ENCODE measurements at places on chromosomes 3 and 15.

GRCh38 chr3:187186801-187187421 is 10.4 kb upstream of the RTP1 start:
- DNase-seq: peak; percentile 81

DNA sequence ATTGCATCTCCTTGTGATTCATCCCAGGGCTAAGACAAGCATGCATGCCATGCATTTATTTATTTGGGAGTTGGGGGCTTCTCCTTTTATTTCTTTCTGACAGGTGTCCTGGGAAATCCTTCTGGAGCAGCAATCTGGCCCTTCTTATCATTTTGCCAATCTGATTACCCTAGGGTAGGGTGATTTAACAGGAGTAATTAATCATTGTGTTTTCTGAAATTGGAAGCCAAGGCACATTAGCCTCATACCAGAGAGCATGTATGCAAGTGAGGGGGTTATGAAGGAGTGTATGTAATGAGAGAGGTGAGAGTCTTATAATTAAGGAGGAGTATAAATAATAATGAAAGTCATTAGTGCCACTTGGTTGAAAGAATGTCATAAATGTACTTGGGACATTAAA is 37.4 kb upstream of the ARPP21 start:
- DNase-seq: no peak

GRCh38 chr15:44193651-44194322 is 1.3 kb downstream of the FRMD5 start:
- DNase-seq: peak; percentile 27

GRCh38 chr15:83410532-83410931 is 36.6 kb upstream of the SH3GL3 start:
- DNase-seq: no peak

DNA sequence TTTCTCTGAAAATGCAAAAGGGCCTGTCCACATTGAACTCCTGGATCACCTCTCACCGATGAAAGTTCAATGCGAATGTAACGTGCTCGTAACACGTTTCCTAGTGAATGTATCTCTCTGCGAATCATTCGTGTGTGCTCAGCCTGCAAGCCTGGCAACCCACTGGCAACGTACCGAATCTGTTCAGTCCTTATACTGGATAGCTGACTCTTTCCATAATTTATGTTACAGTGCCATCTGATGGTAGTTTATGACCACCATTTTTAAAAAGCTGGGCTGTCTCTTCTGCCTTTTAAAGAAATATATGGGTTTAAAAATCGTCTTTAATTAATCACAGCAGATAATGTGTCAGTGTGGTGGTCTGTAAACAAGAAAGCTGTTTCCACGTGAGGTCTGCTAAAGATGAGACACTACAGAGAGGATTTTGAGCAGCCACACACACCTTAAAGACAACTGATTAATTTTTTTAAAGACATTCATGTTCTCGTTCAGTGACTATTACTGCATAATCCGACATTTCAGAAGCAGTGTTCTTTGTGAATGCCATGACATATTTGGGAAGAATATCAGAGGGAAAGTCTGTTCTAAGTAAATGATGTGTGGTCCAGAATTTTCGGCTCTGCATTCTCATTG is 69.4 kb upstream of the FOXP1 start:
- peak; percentile 65 for DNase-seq

GRCh38 chr3:4985330-4986174 is 6.3 kb downstream of the BHLHE40 start:
- no peak for DNase-seq

- DNase-seq: no peak
Measured at GRCh38 chr3:24907106-24907505, 412.5 kb upstream of the THRB start.

DNA sequence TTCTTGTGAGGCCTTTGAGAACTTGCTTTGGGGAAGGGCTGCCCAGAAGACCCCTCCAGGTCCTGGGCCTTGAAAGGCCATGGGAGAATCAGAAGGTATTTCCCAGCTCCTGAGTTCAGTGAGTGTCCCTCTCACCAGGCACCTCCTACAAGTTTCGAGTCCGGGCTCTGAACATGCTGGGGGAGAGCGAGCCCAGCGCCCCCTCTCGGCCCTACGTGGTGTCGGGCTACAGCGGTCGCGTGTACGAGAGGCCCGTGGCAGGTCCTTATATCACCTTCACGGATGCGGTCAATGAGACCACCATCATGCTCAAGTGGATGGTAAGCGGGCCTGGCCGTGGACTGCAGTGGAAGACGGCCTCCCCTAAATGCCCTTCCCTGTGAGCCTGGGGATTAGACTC is 68.3 kb downstream of the BOC start:
- no peak for DNase-seq

DNA sequence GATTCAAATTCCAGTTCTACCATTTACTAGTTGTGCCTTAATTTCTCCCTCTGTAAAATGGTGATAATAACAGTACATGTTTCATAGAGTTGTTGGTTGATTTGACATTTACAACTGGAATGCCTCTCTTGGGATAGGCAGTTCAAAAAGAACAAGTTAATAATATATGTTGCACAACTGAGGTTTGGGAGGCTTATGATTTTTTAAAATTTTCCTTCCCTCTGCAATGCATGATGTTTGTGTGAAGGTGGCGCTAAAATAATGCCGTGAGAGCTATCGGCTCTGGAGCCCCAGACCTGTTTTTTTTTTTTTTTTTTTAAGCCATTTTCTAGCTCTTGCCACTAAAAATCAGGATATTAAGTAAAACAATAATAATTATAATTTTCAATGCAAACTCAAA is 18.6 kb downstream of the DNAJB11 start:
- no peak for DNase-seq

DNA sequence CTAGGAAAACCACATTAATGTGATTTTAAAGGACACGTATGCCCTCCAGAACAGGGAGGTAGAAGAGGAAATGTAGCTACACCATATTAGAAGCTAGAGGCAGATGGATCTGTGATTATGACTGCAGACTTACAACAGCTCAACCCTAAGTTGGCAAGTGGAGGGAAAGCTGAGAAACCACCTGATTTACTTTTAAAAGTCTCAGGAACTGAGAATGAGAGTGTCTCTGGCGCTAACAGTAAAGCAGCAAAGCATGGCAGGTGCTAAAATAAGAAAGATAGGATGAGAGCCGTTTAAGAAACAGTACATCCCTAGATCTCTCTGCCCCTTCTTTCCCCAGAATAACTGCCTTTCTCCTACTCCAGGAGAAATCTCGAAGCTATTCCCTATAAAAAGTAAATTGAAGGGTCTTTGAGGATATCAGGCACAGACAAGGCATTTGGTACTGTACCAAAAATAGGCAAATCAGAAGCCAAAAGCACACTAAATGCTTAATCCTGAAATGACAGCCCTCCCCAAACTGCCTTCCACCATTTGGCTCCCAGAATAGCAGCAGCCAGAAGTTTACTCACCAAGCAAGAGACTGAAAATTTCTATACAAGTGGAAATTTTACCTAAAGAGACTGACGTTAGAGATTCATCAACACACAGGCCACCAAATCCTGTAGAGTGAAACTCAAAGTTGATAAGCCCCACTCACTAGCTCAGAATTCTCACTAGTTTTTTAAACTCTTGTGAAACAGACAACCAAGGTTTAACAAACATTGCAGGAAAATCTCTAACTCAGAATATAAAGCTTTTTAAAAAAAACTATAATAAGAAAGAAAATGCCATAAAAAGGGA is 34.3 kb upstream of the PARP14 start:
- DNase-seq: no peak

GRCh38 chr3:73738711-73739110 is 114.0 kb upstream of the PDZRN3 start:
- DNase-seq: no peak

DNA sequence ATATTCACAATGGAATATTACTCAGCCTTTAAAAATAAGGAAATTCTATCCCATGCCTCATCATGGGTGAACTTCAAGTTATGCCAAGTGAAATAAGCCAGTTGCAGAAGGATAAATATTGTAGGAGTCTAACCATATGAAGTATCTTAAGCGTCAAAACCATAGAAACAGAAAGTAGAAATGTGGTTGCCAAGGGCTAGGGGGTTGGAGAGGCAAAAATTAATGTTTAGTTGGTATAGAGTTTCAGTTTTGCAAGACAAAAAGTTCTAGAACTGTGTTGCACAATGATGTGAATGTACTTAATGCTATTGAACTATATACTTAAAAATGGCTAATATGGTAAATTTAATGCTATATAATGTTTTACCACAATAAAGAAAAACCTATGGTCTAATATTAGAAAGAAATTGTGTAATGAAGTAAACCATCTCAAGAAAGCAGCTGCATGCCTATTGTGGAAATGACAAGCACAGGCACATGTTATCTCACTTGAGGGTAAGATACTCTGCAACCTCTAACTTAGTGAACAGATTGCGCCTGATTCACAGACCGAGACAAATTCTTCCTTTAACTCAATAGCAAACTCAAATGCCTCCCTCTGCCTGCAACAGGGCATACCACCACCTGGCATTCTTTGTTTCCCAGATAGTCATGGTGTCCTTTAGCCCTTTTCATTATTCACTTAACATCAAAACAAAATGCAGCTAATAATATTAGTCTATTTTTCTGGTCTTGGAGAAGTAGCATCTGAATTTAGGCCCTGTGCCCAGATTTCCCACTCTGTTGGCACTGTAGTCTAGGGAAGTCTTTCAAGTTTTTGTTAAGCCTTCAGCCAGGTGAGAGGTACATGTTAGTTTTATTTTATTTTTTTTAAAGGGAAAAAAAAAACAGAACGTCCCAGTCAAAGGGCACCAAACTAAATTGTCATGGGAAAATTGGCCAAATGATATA is 80.2 kb upstream of the ACP3 start:
- DNase-seq: no peak

- peak; percentile 54 for DNase-seq
Measured at GRCh38 chr3:129822679-129823078, 70.8 kb downstream of the TMCC1 start.

DNA sequence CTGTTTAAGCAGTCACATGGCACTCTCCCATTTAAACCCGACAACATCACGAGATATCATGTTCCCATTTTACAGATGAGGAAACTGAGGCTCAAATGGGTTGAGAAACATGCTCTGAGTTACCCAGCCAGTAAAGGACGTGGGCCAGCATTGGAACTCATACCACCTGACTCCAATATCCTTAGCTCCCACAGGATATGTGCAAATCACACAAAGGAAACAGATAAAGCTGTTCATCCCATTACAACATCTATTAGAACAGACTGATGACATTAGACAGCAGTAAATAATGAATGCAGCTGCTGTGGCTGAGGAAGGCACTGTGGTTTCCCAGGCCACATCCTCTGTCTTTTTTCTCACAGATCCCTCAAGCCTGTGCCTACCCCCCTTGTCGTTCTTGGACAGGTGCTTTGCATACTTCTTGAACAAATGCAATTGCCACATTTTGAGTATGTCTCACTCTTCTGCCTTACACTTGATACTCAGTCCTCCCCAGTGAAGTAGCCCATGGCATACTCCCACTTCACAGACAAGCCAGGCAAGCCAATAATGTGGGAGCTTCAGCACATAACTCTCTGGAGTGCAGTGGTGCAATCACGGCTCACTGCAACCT is 17.7 kb downstream of the FRMD4B start:
- DNase-seq: no peak

DNA sequence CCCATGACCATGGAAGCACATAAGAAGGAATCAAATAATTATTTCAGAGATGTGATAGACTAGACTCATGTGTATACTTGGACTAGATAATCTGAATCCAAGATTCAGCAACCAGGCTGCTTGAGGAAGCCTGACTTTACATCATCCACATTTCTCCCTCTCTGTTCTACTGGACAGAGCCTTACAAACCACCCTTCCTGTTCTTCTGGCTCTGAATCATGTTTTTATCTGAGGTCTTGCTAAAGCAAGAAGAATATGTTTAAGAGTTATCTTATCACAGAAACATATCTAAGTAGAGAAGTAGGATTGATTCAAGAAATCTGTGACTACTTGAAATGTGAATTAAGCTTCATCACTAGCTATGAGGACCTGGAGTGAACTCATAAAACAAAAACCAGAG is 71.1 kb upstream of the SLC24A5 start:
- no peak for DNase-seq

- DNase-seq: no peak
Measured at GRCh38 chr3:11132861-11133260, 21.4 kb upstream of the HRH1 start.

GRCh38 chr15:57541805-57542504 is 49.7 kb upstream of the MYZAP start:
- peak; percentile 81 for DNase-seq

- no peak for DNase-seq
Measured at GRCh38 chr15:68444336-68444735, 12.4 kb upstream of the ITGA11 start.

DNA sequence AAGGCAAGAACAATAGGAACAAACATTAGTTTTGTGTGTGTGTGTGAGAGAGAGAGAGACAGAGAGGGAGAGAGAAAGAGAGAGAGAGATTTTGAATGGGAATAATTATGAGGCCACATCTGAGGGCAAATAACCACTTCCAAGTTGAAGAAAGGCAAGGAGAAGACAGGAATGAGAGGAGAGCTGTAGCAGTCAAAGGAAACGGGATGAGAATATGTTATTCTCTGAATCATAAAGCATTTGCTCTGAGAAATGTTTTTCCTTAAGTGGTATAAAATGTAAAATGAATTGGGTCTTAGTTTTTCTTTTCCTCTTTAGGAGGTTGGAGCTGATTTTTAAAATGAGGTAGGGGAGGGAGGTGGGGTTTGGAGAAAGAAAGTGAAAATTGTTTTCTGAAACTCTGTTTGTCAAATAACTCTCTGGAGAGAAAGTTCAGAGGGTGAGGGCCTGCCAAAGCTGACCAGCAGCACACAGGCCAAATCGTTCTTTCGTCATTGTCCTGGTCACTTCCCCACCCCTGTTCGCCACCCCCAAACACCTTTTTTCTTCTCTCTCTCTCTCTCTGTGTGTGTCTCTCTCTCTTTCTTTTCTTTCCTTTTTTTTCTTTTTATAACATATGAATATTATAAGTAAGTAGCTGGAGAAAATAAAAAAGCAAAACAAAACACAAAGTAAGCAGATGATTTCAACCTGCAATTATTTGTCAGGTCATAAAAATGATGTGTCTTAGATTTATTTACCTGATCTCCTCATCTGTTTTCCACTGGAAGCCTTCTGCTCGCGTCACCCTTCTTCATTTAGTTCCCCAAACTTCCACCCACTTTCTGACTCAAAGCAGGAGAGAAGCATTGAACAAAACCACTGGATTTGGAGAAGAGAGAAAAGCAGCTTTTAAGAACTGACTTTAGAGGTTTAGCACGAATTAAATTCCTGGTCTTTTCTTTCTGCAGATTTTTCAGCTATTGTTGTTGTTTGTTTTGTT is 110.6 kb downstream of the LPP start:
- DNase-seq: peak; percentile 53

All from AG08395 (cell line).